H1 (cell line): ENCODE measurements at places on chromosomes 6 and 20. TPM values are rescaled to one million over a fixed set of nuclear protein-coding genes. Genes with fewer than 3 reads are reported as not detected.

DNA sequence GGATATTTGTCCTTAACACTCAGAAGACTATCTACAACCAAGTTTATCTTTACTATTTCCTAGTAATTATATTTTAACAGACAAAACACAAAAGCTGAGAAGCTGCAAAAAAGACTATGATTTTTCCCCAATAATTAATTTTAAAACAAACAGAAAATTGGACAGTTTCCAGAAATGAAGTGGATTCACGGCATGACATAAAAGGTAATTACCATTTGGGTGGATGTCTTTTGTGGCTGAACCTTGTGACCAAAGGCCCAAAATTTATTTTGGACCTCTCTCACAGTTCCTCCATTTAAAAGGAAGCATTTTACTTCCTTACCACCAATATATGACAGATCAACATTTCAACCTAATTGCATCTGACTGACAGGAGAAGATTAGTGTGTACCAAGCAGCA is 90.2 kb downstream of the GMDS start:
- H3K4me1 ChIP-seq: peaks cover 3% of the 10 kb centered on the region; the same call in 1 of the 2 replicates
- H3K27ac ChIP-seq: no peak overlapping the region
- H3K27me3 ChIP-seq: no peaks in the 10 kb centered on the region
- no peak for DNase-seq
- H3K36me3 ChIP-seq: no peaks in the 10 kb centered on the region
- H3K4me3 ChIP-seq: no peak overlapping the region

HLA-DQA2 gene
- not detected in 2 replicates for polyA plus RNA-seq

SLC22A23 gene
- polyA plus RNA-seq: 9.9 and 15.8 TPM in 2 replicates

DNA sequence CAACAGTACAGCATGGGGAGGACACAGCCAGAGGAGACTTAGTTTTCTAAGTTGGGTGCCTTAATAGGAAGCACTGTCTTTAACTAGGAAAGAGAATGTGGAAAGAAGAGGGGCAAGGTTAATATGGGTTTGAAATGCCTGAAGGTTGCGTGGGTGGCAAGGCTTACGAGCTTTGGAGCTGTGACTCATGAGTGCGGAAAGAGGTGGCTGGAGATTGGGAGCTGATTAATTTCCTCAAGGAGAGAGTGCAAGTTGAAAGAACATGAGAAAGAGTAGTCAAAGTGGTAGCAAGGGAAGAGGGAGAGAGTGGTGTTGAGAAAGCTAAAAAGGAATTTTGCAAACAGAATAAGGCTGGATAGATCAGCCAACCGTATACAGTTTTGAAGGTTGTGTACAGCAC is 315.1 kb upstream of the PRND start:
- DNase-seq: no peak
- no peak overlapping the region for H3K4me3 ChIP-seq
- H3K27me3 ChIP-seq: no peaks in the 10 kb centered on the region; the same call in 1 of the 2 replicates
- H3K4me1 ChIP-seq: no peaks in the 10 kb centered on the region
- no peak overlapping the region for H3K27ac ChIP-seq

PTGIS gene
- 29.9 and 44.0 TPM in 2 replicates for polyA plus RNA-seq

DNA sequence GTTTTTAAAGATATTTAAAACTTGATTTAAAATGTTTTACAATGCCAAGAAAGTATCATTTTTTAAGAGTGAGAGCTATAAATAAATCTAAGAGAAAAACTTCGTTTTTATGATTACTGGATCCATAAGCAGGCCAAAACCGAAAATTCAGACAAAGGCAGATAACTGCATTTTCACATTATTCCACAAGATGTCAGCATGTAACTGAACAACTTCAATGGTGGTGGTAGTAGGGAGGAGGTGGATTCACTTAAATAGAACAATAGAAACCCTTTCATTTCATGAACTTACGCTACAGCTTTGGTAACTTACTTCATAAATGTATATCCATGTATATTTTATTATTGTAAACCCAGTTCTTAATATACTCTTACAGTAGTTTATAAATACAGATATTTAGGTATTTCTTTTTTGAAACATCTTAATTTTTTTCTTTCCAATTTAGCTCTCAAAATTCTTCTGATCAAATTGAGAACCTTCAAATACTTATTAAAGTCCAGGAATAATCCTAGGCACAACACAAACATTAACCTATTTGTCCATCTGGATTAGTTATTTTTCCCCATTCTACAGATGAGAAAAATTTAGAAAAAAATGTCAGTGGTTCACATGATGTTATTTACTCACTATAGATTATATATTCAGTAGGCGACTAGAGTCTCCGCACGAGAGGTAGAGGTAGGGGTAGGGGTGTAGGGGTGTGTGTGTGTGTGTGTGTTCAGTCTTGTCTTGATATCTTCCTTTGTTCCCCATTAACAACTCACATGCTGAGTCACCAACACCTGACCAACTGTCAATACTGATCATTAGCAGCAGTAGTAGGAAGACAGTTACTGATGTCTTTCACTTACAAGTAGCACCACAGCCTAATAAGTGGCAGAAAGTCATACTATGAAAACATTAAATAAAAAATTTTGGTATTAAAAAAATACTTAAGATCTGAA is 111.5 kb downstream of the ARHGAP18 start:
- H3K27ac ChIP-seq: no peak overlapping the region
- no peaks in the 10 kb centered on the region for H3K27me3 ChIP-seq
- H3K4me1 ChIP-seq: no peaks in the 10 kb centered on the region

GRCh38 chr6:134624781-134625180 is 306.9 kb upstream of the SGK1 start:
- no peaks in the 10 kb centered on the region for H3K27me3 ChIP-seq
- no peak for DNase-seq
- no peaks in the 10 kb centered on the region for H3K36me3 ChIP-seq
- H3K4me1 ChIP-seq: no peaks in the 10 kb centered on the region; the same call in 1 of the 2 replicates
- no peak overlapping the region for H3K4me3 ChIP-seq
